H4 (cell line): ENCODE measurements at places on chromosomes 1 and 21. TPM values are rescaled to one million over a fixed set of nuclear protein-coding genes. Genes with fewer than 3 reads are reported as not detected.
A peak's percentile ranks its signal among the peaks of the same experiment; 100 is the strongest.

DNA sequence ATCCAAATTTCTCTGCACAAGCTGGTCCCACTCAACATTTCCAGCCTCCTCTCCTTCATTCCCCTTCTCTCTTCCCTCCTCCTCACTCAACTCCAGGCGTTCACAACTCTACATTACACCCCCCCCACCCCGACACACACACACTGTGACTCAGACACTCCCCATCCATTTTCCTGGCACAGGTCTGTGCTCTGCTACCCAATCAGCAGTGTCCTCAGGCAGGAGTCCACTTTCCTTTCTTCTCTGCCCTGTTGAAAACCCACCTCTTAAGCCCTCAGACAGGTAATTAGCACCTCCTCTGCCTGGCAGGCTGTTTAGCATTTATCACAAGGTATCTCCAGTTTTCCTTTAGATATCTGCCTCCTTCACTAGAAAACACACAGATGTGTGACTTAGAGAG lies 8.8 kb upstream of the LMX1A start:
- peak; percentile 38 for DNase-seq

The BATF3 gene
- total RNA-seq = 3.8 and 6.5 TPM in 2 replicates

The KIFAP3 gene
- total RNA-seq = 12.3 and 17.0 TPM in 2 replicates

The UTS2 gene
- total RNA-seq = not detected in 2 replicates

DNA sequence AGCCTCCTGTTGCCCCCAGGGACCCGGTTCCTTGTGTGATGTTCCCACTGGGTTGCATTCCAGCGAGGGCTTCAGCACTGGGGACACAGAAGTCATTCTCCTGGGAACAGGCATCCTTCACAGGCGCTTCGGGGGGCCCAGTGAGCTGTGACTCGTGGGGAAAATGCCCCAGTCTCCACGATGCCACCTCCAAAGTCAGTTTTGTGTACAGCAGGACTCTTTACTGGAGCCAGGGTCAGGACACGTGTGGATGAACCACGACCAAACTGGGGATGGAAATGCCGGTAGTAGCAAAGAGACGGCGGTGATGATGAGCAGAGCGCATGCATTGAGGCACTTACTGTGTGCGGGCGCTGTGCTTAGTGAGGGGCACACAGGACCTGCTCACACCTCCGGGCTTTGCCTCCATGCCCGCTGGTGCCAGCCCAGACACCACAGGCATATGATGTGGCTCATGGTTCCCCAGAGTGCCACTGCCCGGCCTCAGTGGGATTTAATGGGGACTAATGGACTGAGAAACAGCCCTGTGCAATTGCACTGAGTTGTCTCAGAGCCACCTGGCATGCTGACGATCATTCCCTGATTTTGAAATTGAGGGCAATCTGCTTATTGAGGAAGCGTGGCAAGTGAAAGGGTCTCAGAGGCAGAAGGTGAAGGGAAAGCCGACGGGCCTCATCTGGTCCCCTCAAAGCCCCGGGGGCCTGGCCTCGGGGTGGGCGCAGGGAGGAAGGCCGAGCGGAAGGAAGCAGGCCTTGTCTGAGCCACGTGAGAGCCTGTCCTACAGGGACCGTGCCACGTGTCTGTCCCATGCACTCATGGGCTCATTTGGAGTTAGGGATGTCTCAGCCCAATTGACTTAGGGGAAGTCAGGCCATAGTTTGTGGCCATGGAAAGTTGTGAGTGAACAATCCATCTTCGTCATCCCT lies 91.4 kb downstream of the PDE9A start:
- no peak for DNase-seq

DNA sequence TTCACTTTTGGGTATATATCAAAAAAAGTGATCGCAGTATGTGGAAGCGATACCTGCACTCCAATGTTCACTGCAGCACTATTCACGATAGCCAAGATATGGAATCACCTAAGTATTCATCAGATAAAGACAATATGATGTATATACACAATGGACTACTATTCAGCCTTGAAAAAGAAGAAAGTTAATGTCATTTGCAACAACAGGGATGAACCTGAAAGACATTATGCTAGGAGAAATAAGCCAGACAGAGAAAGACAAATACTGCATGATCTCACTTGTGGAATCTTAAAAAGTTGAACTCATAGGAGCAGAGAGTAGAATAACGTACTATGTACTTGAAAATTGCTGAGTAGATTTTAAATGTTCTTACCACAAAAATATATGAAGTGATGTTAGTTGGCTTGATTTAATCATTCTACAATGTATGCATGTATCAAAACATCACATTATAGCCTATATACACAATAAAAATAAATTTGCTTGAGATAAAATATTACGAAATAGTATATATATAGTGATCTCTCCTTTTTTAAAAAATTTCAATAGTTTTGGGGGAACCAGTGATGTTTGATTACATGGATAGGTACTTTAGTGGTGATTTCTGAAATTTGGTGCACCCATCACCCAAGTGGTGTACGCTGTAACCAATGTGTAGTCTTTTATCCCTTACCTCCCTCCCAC lies 56.0 kb downstream of the DTL start:
- DNase-seq = no peak

GRCh38 chr1:153428073-153428638 lies 11.8 kb downstream of the S100A7A start:
- no peak for DNase-seq

DNA sequence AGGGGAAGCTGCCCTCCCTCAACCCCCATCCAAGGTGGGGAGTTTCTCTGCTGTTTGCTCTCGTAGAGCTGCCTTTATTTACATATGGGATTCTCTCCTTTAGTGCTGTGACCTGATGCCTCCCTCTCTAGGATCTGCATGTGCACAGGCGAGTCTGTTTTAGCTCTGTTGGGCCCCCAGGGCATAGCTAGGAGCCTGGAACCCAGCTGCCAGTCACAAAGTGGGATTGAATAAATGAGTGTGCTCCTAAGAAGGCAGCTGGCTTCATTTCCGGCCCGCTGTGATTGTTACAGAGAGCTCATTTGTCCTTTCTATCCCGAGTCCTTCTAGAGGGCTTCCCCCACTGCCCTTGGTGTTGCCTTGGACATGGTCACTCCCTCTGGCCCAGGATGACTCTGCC lies 176.6 kb downstream of the GRIK3 start:
- no peak for DNase-seq

GRCh38 chr1:17627239-17628052 lies 87.9 kb downstream of the ARHGEF10L start:
- DNase-seq = no peak

DNA sequence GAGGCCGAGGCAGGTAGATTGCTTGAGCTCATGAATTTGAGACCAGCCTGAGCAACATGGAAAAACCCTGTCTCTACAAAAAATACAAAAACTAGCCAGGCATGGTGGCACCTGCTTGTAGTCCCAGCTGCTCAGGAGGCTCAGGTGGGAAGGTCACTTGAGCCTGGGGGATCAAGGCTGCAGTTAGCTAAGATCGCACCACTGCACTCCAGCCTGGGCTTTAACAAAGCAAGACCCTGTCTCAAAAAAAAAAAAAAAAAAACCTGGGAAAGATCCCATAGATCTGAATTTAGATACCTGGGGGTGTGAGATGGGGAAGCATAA lies 32.9 kb downstream of the NIBAN1 start:
- no peak for DNase-seq

The OR2L13 gene
- 0.12 TPM in 1 of 2 replicates, not detected in the other for total RNA-seq

The INAVA gene
- total RNA-seq = 0.55 and 1.1 TPM in 2 replicates
